Activated CD8-positive, alpha-beta memory T cell treated with anti-CD3 and anti-CD28 coated beads, Interleukin-2, amount 10 ng/mL, durations not matched to agents 7 days and 5 days (primary cell): ENCODE measurements at places on chromosomes 6 and 20. TPM values are rescaled to one million over a fixed set of nuclear protein-coding genes. Genes with fewer than 3 reads are reported as not detected.

- no peak for DNase-seq
Observed at GRCh38 chr6:17741507-17741906, 34.8 kb upstream of the NUP153 start.

- no peak for DNase-seq
Observed at GRCh38 chr6:108916026-108916686, 67.9 kb downstream of the ARMC2 start.

- DNase-seq: no peak
Observed at GRCh38 chr20:25084626-25085187, 2.8 kb upstream of the VSX1 start.

DNA sequence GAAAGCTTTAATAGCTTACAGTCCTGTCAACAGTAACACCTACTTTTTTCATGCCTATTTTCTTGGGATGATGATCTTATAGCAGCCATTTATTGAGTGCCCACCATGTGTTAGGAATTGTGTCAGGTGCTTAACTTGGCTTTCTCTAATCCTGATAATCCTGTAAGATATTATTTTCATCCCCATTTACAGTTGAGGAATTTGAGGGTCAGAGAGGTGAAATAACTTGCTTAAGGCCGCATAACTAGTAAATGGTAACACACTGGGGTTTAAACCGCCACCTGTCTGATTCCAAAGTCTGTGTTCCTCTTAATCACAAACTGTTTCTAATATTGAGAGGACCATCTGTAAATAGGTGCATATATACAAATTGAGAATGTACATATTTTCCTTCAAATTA, 55.5 kb downstream of the NCOA3 start:
- no peak for DNase-seq

GRCh38 chr6:2460216-2460745, 214.9 kb upstream of the GMDS start:
- DNase-seq: no peak

CDC5L gene
- 22.2 TPM for total RNA-seq
